Right lobe of liver (tissue), 6 donors: ENCODE measurements at places on chromosomes 2 and 18. TPM values are rescaled to one million over a fixed set of nuclear protein-coding genes. Genes with fewer than 3 reads are reported as not detected.

DNA sequence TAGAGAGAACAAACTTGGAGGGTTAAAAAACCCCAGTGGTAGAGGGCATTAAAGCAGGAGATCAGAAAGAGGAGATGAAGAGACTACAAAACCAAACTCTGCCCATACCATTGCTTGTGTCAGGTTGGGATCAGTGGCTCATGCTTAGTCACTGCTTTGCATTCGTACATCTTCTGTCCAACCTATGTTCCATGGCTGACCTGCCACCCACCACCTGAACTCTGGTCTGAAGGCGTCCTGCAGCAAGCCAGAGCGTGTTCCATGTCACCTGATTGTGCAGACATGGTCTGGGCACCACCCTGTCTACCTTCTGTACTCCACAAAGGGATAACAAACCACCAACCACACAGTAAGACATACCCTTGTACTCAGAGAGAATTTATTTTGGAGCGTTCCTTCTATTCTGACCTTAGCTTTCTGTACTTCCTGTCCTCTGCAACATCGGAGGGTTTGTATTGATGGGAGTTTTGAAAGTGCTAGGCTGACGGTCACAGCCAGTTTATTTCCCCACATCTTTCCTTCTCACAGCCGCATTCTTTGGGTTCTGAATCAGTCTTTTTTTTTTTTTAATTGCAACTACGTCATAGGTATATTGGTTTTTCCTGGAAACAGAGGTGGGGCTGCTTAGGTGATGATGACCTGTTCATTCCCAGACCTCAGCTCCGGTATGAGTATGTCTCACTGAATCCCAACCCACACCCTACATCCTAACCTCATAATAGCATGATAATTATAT is 88.3 kb downstream of the SOWAHC start:
- no peaks in the 10 kb centered on the region for H3K36me3 ChIP-seq
- DNase-seq, result no peak
- no peaks in the 10 kb centered on the region for H3K4me1 ChIP-seq
- no peak overlapping the region for H3K27ac ChIP-seq
- no peak overlapping the region for H3K4me3 ChIP-seq

- H3K27me3 ChIP-seq, result no peaks in the 10 kb centered on the region
- H3K36me3 ChIP-seq, result no peaks in the 10 kb centered on the region
- no peak for DNase-seq
- no peak overlapping the region for H3K27ac ChIP-seq
- H3K4me1 ChIP-seq, result no peaks in the 10 kb centered on the region
Measured at GRCh38 chr2:177072090-177072489, 140.5 kb upstream of the HNRNPA3 start.

GRCh38 chr18:64379662-64380061 is 230.8 kb upstream of the LINC00305 start:
- no peaks in the 10 kb centered on the region for H3K27me3 ChIP-seq
- H3K4me1 ChIP-seq, result no peaks in the 10 kb centered on the region
- H3K4me3 ChIP-seq, result no peak overlapping the region
- no peaks in the 10 kb centered on the region for H3K36me3 ChIP-seq

GRCh38 chr2:54551123-54551756 is 95.1 kb downstream of the SPTBN1 start:
- H3K36me3 ChIP-seq, result no peaks in the 10 kb centered on the region
- no peak for DNase-seq
- no peak overlapping the region for H3K4me3 ChIP-seq
- H3K27me3 ChIP-seq, result no peaks in the 10 kb centered on the region
- H3K27ac ChIP-seq, result no peak overlapping the region
- no peaks in the 10 kb centered on the region for H3K4me1 ChIP-seq

DNA sequence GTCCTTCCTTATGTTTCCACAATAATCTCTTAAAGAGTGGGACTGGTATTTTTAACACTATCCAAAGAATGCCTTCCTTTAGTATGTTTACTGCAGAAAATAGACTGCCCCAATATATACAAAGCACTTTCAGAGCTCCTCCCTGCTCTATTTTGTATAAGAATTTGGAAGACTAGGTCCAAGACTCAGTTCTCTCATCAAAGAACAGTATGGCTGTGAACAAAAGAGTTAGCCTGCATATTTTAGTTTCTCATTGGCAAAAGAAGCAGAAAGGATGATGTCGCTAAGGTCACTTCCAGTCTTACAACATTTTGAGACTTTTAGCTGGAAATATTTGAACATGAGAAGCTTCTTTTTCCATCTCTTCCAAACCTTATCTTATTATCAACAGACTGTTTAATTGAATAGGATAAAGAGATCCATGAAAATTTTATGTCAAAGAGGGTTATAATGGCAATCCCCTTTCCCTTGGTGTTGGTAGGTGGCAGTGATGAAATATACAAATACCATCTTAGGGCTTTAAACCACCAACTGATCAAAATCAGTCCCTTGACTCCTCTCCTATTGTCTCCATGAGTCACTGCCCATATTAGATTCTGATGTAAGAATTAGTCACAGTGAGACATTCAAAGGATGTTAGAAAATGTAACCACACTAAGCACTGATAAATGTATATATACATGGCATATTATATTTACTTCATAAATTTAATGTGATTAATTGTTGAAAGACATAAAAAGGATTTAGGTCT is 266.9 kb upstream of the DSEL start:
- no peak for DNase-seq
- H3K4me1 ChIP-seq, result no peaks in the 10 kb centered on the region
- H3K36me3 ChIP-seq, result no peaks in the 10 kb centered on the region
- H3K4me3 ChIP-seq, result no peak overlapping the region
- H3K27ac ChIP-seq, result no peak overlapping the region

GRCh38 chr2:65554765-65555591 is 122.6 kb upstream of the SPRED2 start:
- H3K27me3 ChIP-seq, result no peaks in the 10 kb centered on the region
- DNase-seq, result no peak
- H3K4me1 ChIP-seq, result no peaks in the 10 kb centered on the region
- H3K4me3 ChIP-seq, result no peak overlapping the region
- no peak overlapping the region for H3K27ac ChIP-seq

DNA sequence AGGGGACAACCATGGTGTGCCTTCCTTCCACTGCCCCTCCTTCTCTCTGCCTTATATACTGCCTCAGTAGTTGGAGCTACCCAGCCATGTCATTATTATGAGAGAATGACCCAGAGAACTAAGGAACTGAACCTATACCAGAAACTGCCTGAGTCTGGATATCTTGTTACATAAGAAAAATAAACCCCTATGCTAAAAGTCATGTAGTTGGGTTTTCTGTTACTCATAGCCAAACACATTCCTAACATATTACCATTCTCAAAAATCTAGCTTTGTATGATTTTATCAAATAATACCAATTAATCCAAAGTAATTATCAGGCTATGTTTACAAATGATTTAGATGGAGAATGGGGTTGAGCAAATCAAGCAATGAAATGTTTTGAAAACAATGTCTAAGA is 15.0 kb upstream of the KLF7 start:
- no peak overlapping the region for H3K4me3 ChIP-seq
- H3K27ac ChIP-seq, result no peak overlapping the region
- H3K36me3 ChIP-seq, result no peaks in the 10 kb centered on the region
- DNase-seq, result no peak

DNA sequence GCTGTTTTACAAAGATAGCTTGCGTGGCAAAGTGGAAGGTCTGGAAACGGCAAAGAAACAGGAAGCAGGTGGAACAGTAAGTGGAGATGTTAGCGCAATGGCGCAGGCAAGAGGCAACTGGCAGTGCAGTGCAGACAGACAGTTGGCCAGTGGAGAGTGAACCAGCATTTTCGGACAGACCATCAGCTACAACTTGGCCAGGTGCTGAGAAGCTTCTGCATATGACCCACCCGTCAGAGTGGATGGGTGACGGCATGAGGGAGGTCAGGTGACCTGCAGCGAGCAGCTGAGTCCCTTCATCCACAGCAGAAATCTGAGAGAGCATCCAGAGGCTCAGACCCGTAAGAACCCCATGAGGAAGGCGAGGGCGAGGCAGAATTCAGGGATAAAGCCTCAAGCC is 33.8 kb downstream of the NPC1 start:
- no peak overlapping the region for H3K4me3 ChIP-seq
- no peaks in the 10 kb centered on the region for H3K27me3 ChIP-seq
- peaks cover 4% of the 10 kb centered on the region for H3K4me1 ChIP-seq
- DNase-seq, result no peak

Gene ACAA2
- 553 TPM for total RNA-seq

Gene CDH2
- 32.3 TPM for total RNA-seq
